ENCODE measurements at places on chromosomes 3 and 15. TPM values are rescaled to one million over a fixed set of nuclear protein-coding genes. Genes with fewer than 3 reads are reported as not detected.

DNA sequence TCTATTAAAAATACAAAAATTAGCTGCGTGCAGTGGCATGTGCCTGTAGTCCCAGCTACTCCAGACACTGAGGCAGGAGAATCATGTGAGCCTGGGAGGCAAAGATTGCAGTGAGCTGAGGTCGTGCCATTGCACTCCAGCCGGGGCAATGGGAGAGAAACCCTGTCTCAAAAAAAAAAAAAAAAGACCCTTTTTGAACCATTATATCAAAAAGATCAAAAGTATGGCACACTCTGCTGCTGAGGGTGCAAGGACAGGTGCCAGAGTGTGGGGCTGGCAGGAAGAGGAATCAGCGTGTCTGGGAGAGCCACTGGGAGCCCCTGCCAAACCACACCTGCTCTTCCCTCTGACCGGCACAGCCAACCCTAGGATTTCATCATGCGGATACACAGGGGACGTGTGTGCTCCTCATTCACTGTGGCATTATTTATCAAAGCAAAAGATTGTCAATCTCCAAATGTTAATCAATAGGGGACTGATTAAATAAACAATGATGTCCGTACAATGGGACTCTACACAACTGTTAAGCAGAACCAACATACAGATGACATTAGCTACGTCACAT, 147.3 kb upstream of the TLE3 start:
- H3K4me3 ChIP-seq = no peak overlapping the region
- H3K36me3 ChIP-seq = no peaks in the 10 kb centered on the region
- H3K27me3 ChIP-seq = no peaks in the 10 kb centered on the region
- H3K27ac ChIP-seq = no peak overlapping the region
- DNase-seq = no peak

DNA sequence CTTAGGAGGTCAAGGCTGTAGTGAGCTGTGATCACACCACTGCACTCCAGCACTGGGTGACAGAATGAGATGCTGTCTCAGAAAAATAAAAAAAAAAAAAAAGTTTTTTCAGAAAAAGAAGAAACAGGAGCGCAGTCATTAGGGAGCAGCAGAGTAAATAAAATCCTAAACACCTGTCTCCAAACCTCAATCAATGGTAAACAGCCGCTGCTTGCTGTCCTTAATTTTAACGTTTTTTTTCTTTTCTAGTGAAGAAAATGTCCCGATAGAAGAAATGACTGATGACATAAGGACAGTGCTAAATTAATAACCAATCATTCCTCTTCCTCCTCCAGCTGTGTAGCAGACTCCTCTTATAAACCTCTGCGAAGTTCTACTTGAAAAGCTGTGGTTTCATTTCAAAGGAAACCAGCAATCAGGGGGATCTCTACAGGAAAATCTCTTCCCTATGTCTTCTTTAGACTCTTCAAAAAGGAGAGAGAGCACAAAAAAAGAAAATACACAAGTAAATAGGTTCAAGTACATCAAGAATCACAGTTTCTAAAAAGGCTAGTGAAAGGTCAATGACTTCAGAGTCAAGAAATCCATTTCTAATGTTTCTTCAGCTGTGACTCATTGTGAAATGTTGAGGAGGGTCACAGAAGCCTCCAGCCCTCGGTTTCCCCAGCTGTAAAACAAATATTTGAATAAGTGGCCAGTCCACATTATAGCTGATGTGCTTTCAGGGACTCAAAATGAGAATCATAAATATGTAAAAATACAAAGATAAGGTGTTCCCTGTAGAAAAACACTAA, 127.6 kb downstream of the TMCO5A start:
- no peaks in the 10 kb centered on the region for H3K36me3 ChIP-seq
- H3K4me3 ChIP-seq = no peak overlapping the region
- H3K27me3 ChIP-seq = peaks cover 14% of the 10 kb centered on the region
- DNase-seq = no peak
- H3K4me1 ChIP-seq = peaks cover 5% of the 10 kb centered on the region
- H3K27ac ChIP-seq = no peak overlapping the region

Gene ZNF717
- total RNA-seq = 8.4 TPM

DNA sequence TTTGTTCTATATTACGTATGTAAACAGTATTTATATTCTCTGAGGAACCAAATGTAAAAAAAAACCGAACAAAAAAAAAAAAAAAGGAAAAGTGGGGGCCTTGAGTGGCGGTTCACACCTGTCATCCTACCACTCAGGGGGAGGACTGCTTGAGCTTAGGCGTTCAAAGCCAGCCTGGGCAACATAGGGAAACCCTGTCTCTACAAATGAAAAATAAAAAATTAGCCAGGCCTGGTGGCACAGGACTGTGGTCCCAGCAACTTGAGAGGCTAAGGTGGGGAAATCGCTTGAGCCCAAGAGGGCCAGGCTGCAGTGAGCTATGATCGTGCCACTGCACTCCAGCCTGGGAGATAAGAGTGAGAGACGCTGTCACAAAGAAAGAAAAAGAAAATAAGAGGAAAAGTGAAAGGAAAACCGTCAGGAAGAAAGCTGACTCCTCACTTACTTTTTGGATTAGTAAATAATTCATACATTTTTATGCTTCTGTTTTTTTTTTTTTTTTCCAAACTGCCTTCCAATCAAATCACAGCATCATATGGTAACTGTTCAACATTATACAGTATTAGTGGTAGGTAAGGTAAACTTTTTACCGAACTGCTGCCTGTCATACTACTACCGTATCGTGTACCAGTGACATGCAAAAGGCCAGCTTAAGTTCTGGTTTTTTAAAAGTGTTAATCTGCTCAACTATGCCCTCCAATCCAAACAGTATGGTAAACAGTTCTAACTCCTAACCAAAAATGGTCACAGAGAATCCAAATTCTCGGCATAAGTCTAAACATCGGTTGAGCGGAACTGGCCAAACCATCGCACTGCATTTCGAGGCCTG, 1.2 kb downstream of the PHC3 start:
- H3K27me3 ChIP-seq = no peaks in the 10 kb centered on the region
- peaks cover 28% of the 10 kb centered on the region for H3K36me3 ChIP-seq
- H3K27ac ChIP-seq = peak overlapping the region; percentile 95
- H3K4me3 ChIP-seq = peak overlapping the region; percentile 98

DNA sequence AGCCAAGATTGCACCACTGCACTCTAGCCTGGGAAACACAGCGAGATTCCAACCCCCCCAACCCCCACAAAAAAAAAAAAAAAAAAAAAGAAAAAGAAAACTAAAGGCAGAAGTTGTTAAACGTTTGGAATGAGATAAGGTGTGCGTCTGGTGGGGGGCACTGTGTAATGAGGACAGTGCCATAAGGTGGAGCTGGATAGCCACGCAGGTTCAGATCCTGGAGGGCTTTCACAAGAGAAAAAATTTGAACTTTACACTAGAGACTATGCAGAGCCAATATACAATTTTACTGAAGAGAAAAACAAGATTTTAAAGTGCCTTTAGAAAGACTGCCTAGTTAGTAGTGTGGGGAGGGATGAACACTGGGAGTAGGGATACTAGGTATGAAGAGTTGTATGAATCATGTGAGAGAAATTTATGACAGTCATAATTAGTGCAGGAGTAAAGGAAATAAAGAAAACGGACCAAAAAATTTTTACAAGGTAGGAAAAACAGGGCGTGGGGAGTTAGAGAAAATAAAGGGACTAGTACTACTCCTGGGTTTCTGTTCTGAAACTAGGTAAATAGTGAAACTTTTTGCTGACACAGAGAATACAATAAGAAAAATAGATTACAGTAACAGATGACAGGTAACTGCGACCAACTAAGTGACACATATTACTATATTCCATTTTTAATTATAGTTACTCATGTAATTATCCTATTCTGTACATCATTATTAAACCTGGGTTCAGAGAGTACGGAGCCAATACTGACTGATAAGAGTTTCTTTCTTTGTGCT, 108.1 kb downstream of the PEAK1 start:
- no peaks in the 10 kb centered on the region for H3K27me3 ChIP-seq
- H3K27ac ChIP-seq = no peak overlapping the region
- H3K4me3 ChIP-seq = no peak overlapping the region

Gene CCDC33
- not detected for total RNA-seq

Gene OR5H15
- not detected for total RNA-seq

DNA sequence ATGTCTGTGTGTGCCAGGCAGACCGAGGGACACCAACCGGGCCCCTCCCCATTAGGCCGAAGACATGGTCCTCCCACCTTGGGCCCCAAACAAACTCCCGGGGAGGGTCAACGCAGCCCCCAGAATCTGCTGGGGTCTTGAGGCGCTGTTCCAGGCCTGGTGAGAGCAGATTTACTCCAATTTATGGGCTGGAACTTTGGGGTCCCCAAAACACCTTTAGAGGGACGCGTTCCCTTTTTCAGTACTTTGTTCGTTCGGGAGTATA, 2.4 kb downstream of the GATA2 start:
- H3K27me3 ChIP-seq = peaks cover 64% of the 10 kb centered on the region
- H3K36me3 ChIP-seq = no peaks in the 10 kb centered on the region
- peaks cover 33% of the 10 kb centered on the region for H3K4me1 ChIP-seq
- no peak for DNase-seq

- no peaks in the 10 kb centered on the region for H3K36me3 ChIP-seq
- no peaks in the 10 kb centered on the region for H3K27me3 ChIP-seq
- no peak overlapping the region for H3K4me3 ChIP-seq
Measured at GRCh38 chr15:87634361-87634760, 622.2 kb downstream of the NTRK3 start.

DNA sequence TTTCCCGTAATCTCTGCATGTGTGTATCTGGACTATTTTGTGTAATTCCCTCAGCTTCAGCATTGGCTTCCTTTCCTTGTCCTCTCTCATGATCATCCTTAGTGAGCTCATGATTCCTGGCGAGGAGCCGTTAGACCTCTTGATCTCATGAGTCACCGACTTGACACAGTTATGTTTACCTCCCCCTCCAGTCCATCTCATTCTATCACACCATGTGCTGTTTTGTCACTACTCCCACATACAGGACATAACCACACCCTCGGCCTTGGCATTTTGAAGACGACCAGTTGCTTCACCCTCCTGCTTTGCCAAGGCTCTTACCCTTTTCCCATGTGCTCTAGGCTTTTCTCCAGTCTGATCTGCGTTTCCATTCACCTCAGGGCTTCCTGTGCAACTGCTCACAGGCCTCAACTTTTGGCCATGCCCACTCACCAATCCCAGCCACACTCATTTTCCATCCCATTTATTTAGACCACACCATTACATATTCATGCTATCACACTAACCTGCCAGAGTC, 41.5 kb downstream of the CP start:
- H3K36me3 ChIP-seq = peaks cover 4% of the 10 kb centered on the region
- H3K4me1 ChIP-seq = peaks cover under 1% of the 10 kb centered on the region
